ENCODE measurements at places on chromosomes 16 and 17. TPM values are rescaled to one million over a fixed set of nuclear protein-coding genes. Genes with fewer than 3 reads are reported as not detected.

Gene ODAD4
- total RNA-seq, result 0.18 TPM

Gene DNAH9
- not detected for total RNA-seq

Gene PRSS21
- not detected for total RNA-seq

Gene TM4SF5
- total RNA-seq, result not detected

Gene SYCE1L
- total RNA-seq, result 8.6 TPM

Gene MARCHF10
- 0.90 TPM for total RNA-seq

Gene TMC7
- total RNA-seq, result not detected

Gene FBXW10B
- total RNA-seq, result not detected

Gene TXNDC17
- total RNA-seq, result 225 TPM

Gene SCRN2
- 17.1 TPM for total RNA-seq

Gene ADORA2B
- total RNA-seq, result 170 TPM

Gene AFMID
- total RNA-seq, result 80.5 TPM

Gene GNG13
- total RNA-seq, result not detected

Gene TMEM231
- 13.6 TPM for total RNA-seq

Gene MARVELD3
- not detected for total RNA-seq

Gene DRC3
- total RNA-seq, result 0.65 TPM

Gene CA10
- not detected for total RNA-seq

Gene PRKCB
- total RNA-seq, result not detected

Gene NOG
- not detected for total RNA-seq

Gene SPNS3
- not detected for total RNA-seq

Gene HNF1B
- total RNA-seq, result not detected

Gene COASY
- total RNA-seq, result 33.8 TPM

Gene C1QL1
- total RNA-seq, result not detected

Gene SCN4A
- under 0.01 TPM for total RNA-seq

Gene ABI3
- total RNA-seq, result 0.36 TPM

Gene ADAM11
- total RNA-seq, result 2.2 TPM

Gene PIRT
- not detected for total RNA-seq

Gene HAS3
- total RNA-seq, result 3.6 TPM

Gene KRTAP3-2
- total RNA-seq, result not detected

Gene CRISPLD2
- 47.8 TPM for total RNA-seq

Gene ZNF747
- total RNA-seq, result 6.9 TPM
